ENCODE measurements at places on chromosomes 5 and 9.

DNA sequence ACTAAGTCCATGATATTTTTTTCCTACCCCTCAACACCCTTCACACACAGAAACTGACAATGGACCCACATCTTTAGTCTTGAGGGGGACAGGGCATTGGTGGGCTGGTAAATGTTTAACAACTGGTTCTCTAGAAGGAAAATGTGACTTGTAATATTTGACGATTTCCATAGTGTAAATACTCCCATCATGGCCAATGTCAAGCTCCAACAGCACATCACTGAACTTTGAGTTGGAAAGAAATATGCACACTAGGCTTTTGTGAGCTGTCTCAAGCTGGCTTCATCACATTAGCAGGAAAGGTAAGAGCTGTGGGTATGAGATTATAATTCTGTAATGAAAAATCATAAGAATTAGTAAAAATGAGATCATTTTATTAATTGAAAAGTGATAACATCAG is 189.9 kb upstream of the PRLR start:
- no peak for DNase-seq

GRCh38 chr5:169945831-169946261 is 34.4 kb downstream of the INSYN2B start:
- no peak for DNase-seq

- no peak for DNase-seq
Observed at GRCh38 chr9:95188459-95188858, 129.1 kb downstream of the FANCC start.

- no peak for DNase-seq
Observed at GRCh38 chr9:129437626-129438323, 183.1 kb downstream of the C9orf50 start.

DNA sequence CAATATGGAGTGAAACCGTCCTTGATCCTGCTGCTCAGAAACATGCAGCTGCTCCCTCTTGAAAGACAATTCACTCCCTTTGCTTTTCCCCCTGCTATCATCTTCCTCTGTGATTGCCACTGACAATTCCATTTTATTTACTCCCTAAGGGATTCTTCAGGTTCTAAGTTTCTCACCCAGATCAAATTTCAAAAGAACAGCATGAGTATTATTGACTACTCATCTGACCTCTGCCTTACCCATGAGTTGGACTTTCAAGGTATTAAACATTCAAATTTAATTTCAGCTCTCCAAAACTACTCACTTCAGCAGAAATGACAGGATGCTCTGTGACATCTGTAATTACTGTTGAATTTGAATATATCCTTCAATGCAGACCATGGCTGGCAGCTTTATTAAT is 236.5 kb upstream of the HAPLN1 start:
- no peak for DNase-seq

DNA sequence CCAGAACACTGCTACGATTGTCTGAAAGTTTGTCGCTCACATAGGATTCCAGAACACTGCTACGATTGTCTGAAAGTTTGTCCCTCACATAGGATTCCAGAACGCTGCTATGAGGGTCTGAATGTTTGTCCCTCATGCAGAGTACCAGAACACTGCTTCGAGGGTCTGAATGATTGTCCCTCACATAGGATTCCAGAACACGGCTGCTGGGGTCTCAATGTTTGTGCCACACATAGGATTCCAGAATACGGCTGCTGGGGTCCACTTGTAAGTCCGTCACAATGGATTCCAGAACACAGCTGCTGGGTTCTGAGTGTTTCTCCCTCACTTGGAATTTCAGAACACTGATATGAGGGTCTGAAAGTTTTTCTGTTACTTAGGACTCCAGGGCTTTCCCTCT is 203.3 kb downstream of the FOXD4L6 start:
- DNase-seq, result no peak

GRCh38 chr9:134350416-134350994 is 24.2 kb downstream of the RXRA start:
- DNase-seq, result no peak

GRCh38 chr9:94081864-94082463 is 2.3 kb upstream of the PTPDC1 start:
- no peak for DNase-seq

GRCh38 chr5:90518661-90519060 is 10.7 kb downstream of the LYSMD3 start:
- DNase-seq, result no peak

- no peak for DNase-seq
Observed at GRCh38 chr9:125393426-125393825, 131.8 kb downstream of the GAPVD1 start.

DNA sequence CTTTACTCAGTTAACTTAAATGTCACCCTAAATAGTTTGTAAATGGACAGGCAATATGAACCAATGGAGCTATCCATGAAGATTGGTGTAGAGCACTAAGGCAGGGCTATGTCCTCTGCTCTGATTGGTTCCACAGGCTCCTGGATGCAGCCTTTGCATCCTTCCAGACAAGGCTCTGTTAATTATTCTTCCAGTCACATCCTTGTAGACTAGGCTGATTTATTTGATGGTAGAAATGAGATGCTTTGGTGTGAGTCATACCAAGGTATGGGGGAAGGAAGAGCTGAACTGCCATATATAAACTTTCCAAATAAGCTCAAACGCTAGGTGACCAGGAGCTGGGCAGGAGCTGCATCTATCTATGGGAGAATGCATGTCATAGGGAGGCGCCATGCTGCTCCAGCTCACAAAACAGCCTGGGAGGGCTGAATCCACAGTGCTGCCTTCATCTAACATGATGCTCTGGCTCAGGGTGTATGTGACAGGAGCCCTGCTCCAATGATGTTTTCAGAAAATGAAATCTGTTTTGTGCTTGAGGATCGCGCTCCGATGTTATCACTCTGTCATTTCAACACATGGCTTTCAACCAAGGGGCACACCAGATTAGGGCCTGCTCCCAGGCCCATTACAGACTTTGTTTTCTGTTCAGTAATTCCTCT is 818.0 kb upstream of the ZNF608 start:
- no peak for DNase-seq

- no peak for DNase-seq
Observed at GRCh38 chr5:141515946-141516671, 27.2 kb downstream of the PCDHGC5 start.

DNA sequence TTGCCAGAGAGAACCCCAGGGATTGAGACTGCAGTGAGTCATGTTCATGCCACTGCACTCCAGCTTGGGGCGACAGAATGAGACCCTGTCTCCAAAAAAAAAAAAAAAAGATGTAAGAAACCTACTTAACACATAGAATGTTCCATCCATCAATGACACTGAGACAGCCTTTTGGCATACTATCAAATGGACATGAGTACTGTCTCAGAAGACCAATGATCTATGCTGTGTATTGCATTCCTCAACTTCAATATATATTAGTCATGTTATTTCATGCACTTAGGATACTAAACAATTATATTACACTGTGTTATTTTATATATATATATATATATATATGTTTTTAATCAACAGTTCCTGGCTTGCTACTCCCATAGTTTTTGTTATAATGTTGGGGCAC is 57.1 kb upstream of the ANKH start:
- DNase-seq, result no peak

DNA sequence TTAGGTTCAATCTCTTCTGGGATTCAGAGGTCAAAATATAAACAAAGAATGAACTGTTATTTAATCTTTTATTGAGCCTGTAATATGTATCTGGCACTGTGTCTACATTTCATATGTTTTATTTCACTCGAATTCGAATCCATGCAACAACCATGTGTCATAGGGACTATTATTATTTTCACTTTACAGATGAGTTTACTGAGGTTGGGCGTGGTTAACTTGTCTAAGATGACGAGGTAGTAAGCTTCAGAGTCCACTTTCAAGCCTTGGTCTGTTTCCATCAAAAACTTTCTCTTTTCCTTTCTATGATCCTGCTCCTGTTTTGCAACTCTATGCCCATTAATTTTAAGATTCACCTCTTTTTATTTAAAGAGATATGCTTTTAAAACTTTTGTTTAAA is 55.2 kb upstream of the DMAC1 start:
- no peak for DNase-seq

DNA sequence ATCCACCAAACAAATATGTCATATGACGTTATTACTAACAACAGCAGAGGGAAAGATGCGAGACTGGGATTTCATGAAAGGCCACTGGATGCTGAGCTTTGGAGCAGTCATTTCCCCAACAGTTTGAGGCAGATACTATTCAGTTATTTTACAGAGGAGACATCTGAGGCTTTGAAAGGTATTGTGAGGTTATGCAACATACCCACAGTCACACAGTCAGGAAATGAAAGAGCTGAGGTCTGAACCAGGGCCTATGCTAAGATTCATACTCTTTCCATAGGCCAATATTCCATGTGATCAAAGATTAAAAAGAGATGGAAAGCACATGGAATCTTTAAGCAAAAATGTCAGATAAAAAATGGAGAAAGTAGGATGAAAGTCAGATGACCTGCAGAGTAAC is 63.0 kb downstream of the LPAR1 start:
- no peak for DNase-seq

- DNase-seq, result no peak
Observed at GRCh38 chr9:69564557-69564956, 107.6 kb downstream of the APBA1 start.

DNA sequence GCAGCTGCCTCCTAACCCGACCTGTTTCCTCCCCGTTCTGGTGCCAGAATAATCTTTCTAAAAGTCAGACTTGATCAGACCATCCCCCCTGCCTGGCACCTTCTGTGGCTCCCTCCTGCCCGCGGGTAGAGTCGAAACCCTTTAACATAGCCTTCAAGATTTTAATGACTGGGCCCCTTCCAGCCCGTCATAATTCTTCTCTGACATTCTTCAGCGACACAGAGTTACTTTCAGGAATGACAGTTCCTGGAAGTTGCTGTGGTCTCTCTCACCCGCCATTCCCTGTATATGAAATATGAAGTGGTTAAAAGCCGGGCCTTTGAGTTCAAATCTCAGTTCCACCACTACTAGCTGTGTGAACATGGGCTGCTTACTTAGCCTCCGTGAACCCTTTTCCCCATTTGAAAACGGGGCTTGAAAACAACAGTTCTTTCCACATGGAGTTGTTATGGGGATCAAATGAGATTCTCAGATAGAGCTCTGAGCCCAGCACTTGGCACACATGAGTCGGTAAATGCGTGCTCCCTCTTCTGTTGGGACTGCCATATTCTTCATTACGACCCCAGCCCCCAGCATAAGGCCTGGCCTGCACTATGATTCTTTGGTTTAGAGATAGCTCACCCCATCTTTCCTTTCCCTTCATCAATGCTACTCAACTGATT is 737 bp downstream of the NANS start:
- DNase-seq, result no peak

GRCh38 chr5:969408-969839 is 39.2 kb upstream of the NKD2 start:
- no peak for DNase-seq

DNA sequence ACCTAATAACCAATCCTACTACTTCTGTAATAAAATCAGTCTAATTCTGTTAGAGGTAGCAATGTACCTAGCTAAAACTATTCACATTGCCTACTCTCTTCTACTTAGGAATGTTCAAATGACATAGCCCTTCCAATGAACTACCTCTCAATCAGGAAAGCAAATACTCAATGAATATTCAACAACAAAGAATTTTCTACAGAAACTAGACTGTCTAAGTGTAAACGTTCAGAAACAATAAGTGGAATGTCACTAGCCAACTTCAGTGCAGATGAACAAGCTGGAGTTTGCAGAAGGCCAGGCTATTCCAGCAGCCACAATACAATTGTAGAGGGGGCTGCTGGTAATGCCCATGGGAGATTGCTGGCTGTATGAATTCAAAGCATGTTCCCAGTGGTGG is 743.2 kb upstream of the CDH10 start:
- DNase-seq, result no peak

- no peak for DNase-seq
Observed at GRCh38 chr5:34043099-34043876, at the start of gene C1QTNF3. Gene C1QTNF3, minus strand, starts transcription at chr5:34043213. Its CDS starts 88 bp downstream, at chr5:34043125.

DNA sequence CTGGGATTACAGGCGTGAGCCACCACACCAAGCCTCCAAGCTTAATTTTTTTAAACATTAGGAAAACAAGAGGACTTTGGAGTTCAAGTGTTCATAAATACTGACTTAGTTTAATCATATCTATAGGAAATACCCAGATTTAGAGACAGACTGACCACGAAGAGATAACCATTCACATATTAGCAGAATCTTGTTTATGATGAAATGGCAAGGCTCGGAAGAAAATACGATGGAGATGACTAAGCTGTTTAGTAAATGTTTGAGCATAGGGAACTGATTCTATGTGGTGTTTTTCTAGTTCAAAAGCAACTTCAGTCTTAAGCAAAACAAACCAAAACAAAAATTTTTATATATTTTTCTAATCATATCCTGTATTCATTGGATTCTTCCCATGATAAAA is 13.5 kb upstream of the TUSC1 start:
- DNase-seq, result no peak

DNA sequence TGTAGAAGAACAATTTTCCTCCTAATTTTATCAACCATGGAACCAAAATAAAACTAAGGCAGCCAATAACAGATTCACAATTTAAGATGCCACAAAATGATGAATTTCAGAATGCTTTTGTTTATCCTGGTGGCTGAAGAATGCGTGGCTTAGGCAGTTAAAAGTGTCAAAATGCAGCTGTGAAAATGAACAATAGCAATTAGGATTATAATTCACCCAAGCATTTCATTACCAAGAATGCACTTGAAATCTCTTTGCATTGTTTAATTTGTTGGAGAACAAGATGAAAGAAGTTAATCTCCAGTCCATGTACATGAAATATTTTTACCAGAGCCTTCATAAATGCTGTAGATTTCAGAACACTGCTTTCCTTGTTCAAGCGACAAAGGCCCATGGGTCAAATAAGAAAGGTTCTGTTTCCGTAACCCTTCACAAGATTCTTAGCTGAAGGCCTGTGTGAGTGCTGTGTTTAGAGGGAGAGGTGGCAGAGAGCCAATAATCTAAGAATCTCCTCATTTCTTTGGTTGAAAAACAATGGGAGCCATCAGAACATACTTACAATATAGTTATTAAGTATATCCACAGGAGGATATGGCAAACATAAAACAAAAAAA is 39.3 kb downstream of the CLINT1 start:
- no peak for DNase-seq

DNA sequence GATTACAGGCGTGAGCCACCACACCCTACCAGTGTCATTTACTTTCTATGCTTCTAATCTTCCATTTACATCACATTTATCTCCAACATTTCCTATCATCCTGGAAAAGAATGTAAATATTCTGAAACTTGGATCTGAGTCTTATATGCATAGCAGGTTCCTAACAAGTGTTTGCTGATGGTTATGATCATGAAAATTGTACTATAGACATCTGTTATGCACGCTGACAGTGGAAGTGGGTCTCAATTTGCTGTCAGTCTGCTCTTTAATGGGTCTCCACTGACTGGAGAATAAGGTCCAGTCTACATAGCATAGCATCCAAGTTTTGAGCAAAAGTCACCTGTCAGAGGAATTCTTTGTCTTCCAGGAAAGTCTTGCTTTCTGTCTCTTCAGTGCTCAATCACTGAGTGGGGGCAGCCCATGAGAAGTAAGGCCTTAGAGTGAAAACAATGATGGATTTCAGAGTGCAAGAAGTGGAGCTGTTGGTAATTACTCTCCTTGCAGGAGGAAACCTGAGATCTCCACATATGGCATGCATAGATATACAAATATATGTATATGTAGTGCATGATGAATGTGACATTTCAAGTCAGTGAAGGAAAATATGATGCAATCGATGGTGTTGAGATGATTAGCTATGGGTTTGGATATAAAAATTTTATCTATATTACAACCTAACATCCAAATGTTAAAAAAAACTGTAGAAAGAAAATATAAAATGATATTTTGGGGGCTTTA is 29.2 kb upstream of the MSANTD3 start:
- no peak for DNase-seq

Data from stimulated activated CD8-positive, alpha-beta memory T cell treated with anti-CD3 and anti-CD28 coated beads, Interleukin-4, amount 100 ng/mL, for 1 hour (primary cell).